Hippocampal formation (tissue), 2 donors: ENCODE measurements at places on chromosomes 2 and 18.

DNA sequence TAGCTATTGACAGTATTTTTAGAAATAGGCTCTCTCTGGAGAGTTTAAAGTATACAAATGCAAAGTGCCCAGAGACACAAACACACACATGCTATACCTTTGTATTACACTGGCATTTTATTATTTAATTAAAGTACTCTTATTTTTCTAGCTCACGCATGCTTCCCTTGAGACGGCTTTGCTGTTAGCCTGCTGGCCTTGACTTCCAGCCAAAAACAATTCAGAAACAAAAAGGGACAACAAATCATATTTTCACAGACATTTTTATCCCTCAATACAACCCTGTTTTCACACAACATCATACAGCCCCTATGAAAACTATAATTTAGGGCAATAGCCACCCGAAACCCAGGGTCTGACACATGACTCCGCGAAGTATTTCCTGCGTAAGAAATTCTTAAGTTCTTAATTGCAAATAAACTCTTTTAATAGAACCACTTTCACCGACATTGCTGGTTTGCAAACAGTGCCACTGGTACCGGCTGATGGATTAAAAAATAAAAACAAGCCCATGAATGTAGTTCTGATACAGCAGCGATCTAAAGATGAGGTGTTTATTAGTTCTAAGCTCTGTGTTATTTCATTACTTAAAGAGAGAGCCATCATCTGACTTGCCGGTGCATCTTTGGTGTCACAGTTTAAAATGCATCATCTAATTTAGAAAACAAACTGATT lies 185.1 kb downstream of the TCF4 start:
- DNase-seq = no peak

DNA sequence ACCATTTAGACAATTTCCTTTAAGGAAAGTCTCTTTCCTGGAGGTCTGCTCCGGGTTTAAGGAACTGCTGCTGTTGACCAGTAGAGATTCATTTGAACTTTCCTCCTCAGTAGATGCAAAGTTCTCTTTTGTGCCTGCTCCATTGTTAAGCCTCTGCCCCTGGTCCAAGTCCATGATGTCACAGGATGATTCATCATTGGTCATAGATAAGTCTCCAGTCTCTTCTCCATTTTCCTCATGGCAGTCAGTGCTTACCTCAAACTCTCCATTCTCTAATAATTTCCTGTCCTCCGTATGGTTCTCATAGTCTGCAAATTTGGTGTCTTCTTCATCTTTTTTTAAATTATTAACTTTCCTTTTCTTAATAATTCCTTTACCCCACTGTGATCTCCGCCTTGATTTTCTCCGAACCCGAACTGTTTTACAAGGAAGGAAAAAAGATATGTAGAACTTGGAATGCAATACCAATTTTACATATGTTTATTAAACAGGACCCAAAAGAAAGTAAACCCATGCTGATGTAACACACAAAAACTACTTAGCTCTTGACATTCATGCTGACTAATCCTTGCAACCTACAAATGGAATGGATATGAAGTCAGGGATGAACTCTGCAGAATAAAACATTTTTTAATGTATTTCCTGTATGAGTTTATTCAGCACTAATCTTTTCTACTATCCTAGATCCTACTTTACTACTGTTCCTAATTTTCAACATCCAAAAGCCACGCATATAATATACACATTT lies 169.1 kb downstream of the ATAD2B start:
- DNase-seq = no peak

DNA sequence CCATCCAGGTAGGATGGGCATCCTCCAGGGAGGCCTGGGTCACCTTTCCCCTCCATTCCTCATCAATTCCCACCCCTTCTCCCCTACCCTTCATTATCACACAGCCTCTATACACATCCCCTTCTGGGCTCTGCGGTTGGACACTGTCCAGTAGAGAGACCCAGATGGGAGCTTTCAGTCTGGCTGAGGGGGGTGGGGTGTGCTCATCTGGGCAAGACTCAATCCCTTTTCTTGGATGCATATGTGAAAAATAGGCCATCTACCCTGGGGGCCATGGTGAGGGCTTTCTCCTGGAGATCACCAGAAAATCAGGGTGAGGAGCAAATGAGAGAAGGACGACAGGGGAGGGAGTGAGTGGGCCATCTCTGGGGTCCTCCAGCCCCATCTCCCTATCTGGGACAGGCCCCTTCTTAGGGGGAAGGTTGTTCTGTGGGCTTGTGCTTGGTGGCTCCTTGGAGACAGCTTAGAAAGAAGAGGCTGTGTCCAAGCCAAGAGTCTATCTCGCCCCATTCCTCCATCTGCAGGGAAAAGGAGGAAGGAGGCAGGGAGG lies 160.1 kb downstream of the DYSF start:
- DNase-seq = no peak

DNA sequence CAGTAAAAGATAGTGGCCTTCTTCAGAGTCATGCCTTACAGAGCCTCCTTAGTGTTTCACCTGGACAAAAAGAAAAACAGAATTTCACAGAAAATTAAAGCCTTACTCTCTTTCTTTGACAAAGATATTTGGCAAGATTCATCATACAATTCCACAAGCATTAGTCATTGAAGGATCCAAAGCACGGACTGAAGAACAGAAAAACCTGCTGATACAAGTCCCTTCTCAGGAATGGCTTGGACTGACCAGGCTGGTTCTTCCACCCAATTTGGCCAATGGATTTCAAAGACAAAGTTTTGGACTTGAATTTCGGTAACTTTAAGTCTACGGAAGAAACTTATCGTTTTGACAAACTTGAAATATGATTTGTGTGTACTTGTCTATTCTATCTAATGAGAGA lies 39.1 kb upstream of the GALNT3 start:
- DNase-seq = no peak

GRCh38 chr2:179068991-179069643 lies 19.2 kb upstream of the CCDC141 start:
- DNase-seq = no peak

DNA sequence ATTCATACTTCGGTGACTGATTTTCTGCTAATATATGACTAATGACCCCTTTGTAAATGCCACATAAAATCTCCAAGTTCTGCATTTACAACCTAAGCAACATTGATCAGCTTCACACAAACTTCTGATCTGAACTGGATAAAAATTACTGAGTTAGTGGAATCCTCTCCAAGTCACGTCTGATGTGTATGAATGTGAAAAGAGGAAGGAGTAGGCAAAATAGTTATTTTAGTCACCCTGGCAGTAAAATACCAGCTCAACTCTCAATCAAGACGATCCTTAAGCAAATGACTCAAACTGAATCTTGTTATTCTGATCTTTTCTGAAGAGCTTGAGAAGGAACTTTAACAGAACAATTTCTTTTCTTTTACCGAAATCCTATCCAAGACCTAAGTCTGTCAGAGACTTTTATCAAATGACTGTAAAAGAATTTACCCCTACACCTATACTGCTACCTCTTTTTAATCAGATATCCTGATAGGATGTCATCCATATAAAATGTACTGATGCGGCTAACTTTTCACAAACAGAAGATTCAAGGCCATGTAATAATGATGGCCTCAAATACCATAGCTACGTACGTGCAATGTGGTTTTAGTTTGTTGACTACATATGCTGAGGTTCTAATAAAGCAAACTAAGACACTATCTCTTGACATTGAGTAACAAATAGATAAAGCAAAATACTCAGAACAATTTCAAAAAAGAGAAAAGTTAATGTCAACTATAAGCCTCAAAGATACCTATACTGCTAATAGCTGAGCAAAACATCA lies 23.7 kb downstream of the CUL3 start:
- no peak for DNase-seq

DNA sequence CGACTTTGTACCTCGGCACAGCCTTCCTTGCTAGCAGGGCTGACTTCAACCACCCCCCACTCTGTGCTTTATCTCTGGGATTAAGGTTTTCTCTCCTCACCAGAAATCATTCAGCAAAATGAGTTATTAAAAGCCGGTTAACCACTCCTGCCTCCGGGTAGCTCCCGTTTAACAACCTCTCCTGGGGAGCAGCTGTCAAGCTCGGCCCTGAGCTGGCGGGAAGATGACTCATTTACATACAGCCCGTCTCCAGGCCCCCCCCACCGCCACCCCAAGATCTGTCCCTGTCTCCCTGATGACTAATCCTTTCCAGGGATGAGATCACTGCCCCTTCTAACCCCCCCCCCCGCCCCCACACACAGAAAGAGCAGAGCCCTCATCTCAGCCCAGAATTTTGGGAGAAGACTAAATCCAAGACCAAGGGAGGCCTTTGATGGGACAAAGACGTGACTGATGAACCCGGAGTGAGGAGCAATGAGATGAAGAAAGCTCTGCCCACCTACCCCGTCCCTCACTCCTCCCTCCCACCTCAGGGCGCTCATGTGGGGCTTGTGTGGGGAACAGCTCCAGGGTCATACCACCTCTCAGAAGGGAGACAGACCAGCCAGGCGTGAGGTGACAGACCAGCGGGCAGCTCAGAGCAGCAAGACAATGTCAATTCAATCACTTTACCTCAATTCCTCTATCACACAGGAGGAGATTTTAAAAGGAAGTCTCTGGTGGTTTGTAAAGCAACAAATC lies 131.4 kb downstream of the MSH2 start:
- DNase-seq = no peak

GRCh38 chr18:62576845-62577512 lies 54.2 kb downstream of the ZCCHC2 start:
- DNase-seq = no peak

- DNase-seq = no peak
These were observed 39.6 kb downstream of the MBD2 start for GRCh38 chr18:54184836-54185235.

- DNase-seq = no peak
These were observed 141.2 kb upstream of the TWIST2 start for GRCh38 chr2:238706673-238707072.

GRCh38 chr2:204860274-204860673 lies 315.0 kb downstream of the PARD3B start:
- peak; percentile 38 for DNase-seq

DNA sequence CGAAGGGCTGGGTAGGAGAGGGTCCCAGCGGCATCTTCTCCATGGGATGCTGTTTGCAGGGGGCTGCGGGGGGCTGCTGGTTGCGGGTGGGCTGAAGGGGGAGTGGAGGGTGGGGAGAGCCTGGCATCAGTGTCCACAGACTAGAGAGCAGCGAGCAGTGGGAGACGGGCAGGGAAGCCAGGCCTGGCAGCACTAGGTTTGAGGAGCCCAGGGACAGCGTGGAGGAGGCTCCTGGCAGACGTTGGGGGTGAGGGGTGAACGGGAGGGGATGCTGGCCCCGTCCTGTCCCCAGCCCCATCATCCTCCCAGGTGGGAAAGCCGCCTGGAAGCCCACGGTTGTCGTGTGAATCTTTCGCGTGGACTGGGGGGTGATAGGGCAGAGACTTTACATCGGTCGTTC lies 48.2 kb upstream of the TFCP2L1 start:
- no peak for DNase-seq

DNA sequence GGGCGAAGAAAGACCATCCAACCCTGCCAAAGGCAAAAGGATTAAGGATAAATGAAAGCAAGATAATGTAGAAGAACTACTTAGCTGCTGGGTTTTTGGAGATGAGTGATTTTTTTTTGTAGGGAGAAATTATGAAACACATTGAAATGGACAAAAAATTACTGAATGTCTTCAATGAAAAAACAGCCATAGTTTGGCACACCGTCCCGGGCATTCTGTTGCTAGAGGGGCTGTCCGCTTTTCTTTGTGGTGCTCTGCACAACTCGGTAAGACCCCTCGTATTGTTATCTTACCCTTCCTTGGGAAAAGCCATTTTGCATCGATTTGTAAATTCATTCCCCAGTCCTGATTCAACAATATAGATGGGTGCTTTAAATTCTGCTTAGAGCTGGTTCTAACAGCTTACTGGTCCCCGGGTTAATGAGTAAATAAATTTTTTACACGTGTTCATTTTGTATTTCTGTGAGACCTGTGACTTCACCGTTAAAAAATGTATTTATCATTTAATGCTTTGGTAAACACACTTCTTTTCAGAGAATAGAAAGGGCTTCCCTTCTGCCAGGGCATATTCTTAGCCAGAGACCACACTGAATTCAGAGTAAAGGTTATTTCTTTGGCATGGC lies 912 bp upstream of the LAPTM4A start:
- no peak for DNase-seq

GRCh38 chr2:25294573-25295462 lies 46.9 kb downstream of the DNMT3A start:
- DNase-seq = peak; percentile 71

DNA sequence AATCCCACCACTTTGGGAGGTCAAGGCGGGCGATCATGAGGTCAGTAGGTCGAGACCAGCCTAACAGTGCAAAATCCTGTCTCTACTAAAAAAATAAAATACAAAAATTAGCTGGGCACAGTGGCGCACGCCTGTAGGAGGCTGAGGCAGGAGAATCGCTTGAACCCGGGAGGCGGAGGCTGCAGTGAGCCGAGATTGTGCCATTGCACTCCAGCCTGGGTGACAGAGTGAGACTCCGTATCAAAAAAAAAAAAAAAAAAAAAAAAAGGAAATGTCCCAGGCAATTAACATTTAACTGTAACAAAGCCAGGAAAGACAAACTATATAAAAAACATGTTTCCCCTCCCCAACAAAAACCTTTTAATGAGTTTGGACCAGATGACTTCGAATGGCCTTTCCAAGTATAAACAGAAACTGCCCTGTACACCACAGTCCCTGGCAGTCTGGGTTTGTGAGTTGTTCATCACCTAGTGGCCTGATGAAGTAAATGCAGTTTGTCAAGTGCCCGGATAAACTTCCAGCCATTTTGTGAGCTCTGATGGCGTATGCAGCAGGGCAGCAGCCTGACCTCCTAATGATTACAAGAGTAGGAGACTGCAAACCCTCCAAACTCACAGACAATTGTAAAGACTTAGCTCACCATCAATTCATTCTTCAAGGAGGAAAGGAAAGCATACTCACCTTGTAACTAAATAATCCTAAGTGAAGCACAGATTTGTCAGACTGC lies 16.6 kb upstream of the PCBP1 start:
- DNase-seq = peak; percentile 75

- no peak for DNase-seq
These were observed 286.8 kb downstream of the CLIP4 start for GRCh38 chr2:29401994-29402393.

GRCh38 chr18:60905699-60906098 lies 427.5 kb upstream of the CDH20 start:
- DNase-seq = no peak
